ENCODE measurements at places on chromosomes 12 and 14.

- DNase-seq, result no peak
Measured at GRCh38 chr14:105629886-105630215, 103.5 kb downstream of the TMEM121 start.

GRCh38 chr14:65658202-65658601 is 245.7 kb downstream of the FUT8 start:
- DNase-seq, result no peak

GRCh38 chr14:20397511-20397910 is 15.8 kb downstream of the TEP1 start:
- no peak for DNase-seq

GRCh38 chr14:61334197-61334701 is 12.9 kb downstream of the PRKCH start:
- no peak for DNase-seq

DNA sequence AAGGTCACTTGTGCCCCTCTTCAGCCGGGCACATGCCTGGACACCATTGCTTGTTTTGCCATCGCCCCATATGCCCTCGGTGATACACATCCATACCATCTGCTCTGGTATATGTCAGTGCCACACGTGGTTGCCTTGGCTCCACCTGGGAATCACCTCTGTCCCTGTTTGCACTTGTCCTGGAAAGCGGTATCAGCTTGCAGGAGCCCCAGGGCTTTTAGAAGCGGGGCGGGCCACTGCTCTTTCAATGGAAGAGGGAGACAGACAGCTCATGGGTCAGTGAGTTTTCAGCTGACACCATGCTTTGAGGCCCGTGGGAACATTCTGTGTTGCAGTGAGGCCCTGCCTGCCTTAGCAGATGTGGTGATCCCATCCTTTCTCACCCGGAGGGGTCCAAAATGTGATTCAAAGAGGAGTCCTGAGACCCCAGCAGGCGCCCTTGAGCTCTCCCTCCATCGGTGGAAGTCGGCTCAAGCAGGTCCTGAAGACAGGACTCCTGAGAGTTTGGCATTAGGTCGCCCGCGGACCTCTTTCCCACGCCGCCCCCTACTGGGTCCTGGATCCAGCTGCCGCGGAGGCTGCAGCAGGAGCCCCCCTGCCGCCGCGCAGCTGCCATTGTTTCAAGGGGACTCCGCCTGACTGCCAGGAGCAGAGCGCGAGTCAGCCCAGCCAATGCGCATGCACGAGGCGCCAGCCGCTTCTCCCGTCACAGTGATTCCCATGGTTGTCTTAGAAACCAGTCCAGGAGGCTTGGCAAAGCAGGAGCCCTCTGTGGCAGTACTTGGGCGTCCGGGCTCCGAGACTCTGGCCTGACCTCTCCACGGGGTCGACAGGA is 773.2 kb upstream of the ALG10B start:
- DNase-seq, result no peak

- no peak for DNase-seq
Measured at GRCh38 chr12:123064885-123065619, 84.6 kb downstream of the ARL6IP4 start.
